CD4-positive, CD25-positive, alpha-beta regulatory T cell (primary cell): ENCODE measurements at places on chromosomes 2 and 18. TPM values are rescaled to one million over a fixed set of nuclear protein-coding genes. Genes with fewer than 3 reads are reported as not detected.

The SOX11 gene
- total RNA-seq: not detected

The ZNF521 gene
- total RNA-seq: 1.8 TPM

The CPO gene
- not detected for total RNA-seq

The TLK1 gene
- total RNA-seq: 179 TPM

The TUBA3E gene
- not detected for total RNA-seq

The APOB gene
- not detected for total RNA-seq

The EFHD1 gene
- total RNA-seq: 1.3 TPM

The MERTK gene
- 0.20 TPM for total RNA-seq

The ITPRIPL1 gene
- total RNA-seq: 27.8 TPM

The KLHL29 gene
- 1.3 TPM for total RNA-seq

The ANO7 gene
- total RNA-seq: 0.17 TPM

The SSB gene
- total RNA-seq: 82.0 TPM

The PREB gene
- total RNA-seq: 22.3 TPM

The STK25 gene
- total RNA-seq: 117 TPM

The AMER3 gene
- total RNA-seq: not detected

The KLHL30 gene
- total RNA-seq: not detected

The IWS1 gene
- total RNA-seq: 39.6 TPM

The HAAO gene
- total RNA-seq: not detected

The EVX2 gene
- total RNA-seq: not detected

The CXXC1 gene
- total RNA-seq: 141 TPM

The MYCN gene
- total RNA-seq: 2.2 TPM

The GPR45 gene
- total RNA-seq: not detected

The CIDEA gene
- not detected for total RNA-seq

The SEPTIN10 gene
- total RNA-seq: 5.6 TPM

The SKA1 gene
- 2.2 TPM for total RNA-seq

The IL1RL2 gene
- total RNA-seq: not detected

The SLC5A7 gene
- not detected for total RNA-seq

The TOGARAM2 gene
- total RNA-seq: 9.3 TPM
